ENCODE measurements at places on chromosomes 11 and 22.

DNA sequence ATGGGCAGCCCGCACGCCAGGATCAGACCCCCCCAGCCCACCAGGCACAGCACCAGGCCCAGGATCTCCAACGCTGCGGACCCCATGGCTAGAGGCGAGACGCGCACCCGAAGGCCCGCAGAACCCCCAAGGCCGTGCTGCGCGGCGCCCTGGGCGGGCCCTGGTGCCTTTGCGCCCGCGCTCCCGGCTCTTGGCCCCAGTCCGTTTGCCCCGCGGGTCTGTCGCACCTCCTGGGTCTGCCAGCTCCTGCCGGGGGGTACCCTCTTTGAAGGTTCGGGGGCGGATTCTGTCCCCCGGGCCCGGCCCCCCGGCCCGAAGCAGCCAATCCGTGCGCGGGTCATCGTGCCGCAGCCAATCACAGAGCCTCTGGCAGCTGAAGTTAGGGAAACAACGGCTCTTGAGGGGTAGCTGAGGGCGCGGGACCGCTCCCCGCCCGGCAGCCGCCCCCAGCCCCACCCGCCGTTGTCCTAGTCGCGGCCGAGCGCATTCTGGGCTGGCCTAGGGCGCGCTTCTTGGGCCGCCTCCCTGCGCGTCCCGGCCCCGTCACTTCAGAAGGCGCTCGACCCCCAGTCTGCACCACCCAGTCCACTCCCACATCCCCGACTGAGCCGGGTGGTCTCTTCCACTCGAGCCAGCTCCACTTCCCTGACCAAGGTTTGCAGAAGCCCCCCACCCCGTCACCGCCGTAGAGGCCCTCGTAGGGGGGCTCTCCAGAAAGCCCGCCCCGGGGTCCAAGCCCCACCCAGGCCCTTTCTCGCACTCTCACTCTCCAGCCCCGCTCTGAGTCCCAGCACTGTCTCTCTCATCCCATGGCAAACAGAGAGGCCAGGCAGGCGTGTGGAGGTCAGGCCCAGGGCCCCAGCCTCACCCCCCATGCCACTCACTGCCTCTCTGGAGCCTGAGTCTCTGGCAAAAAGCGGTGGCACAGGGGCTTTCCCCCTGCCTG, at the start of gene CLDN5:
TSS of gene CLDN5 (minus strand) at position 241 of the 946 bp plus-strand sequence. CDS start at position 86, 155 bp downstream.
- no peak for DNase-seq

DNA sequence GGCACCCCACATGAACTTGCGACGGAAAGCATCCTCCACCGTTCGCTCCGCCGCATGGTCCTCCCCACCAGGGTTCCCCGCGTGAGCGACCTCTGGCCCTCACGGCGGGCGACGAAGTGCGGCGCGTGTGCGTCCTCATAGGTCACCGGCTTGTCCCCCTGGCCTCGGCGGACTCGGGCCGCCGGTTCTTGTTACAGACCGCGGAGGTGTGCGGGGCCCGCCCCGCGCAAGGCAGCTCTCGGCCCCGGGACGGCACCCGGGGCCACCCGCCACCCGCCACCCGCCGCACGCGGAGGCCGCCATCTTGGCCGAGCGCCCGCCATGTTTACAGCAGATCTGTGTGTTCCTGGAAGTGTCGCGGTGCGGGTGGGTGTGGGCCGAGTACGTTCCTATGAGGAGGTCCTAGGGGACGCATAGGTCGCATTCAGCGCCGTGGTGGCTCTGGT, 3.5 kb upstream of the IFITM2 start:
- no peak for DNase-seq

- no peak for DNase-seq
These were observed 2.9 kb downstream of the POGLUT3 start for GRCh38 chr11:108495326-108495725.

GRCh38 chr11:74141241-74141695, 29.5 kb downstream of the C2CD3 start:
- no peak for DNase-seq

DNA sequence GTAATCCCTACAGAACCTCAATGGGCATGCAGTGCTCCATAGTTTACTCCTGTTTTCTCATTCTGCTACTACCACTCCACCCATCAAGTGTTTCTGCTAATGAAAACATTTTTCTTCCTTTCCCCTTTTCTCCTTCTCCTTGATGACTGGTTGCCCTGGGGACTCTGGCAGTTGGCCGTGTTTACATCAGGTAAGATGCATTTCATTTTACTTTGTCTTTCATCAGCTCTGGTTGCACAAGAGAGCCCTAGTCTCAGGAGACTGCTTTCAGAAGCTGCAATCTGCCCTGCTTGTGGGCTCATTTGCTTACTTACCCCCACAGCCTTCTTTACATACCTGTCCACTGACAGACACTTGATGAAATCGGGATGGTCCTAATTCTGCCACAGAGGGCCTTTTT, 19.6 kb upstream of the LIMK2 start:
- no peak for DNase-seq

GRCh38 chr22:21594865-21595452, 27.4 kb downstream of the UBE2L3 start:
- DNase-seq: no peak

GRCh38 chr11:1827095-1827813, 7.5 kb upstream of the SYT8 start:
- peak; percentile 76 for DNase-seq

DNA sequence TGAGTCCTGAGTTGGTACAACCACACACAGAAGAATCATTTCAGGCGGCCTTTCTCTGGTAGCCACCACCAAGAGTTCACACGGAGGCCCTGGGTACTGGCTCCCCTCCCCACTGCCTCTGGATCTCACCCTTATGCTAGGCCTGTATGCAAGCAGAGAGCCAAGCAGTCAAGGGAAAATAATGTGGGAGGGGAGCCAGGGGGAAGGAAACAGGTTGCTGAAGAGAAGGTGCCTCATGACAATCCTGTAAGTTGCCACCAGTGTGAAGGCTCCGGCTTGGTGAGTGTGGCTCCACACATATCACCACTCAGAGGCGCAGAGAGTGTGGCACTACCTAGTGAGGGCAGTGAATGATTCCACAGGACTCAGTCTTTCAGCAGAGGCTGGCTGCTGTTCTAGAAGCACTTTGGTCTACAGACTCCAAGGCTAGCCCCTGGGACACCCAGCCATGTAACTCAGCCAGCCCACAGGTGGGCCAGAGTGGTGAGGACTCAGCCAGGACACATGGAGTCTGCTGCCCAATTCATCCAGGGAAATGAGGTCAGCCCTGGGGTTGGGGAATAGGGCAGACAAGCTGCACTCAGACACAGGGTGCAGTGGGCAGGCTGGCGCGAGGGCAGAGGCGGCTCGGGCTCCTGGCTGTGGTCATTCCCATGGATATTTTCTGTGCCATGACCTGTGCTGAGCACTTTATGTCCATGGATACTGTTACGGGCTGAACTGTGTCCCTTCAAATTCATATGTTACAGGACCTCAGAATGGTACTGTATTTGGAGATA, 49.0 kb upstream of the SERPIND1 start:
- no peak for DNase-seq

- no peak for DNase-seq
These were observed 91.2 kb downstream of the PIWIL4 start for GRCh38 chr11:94658386-94658785.

DNA sequence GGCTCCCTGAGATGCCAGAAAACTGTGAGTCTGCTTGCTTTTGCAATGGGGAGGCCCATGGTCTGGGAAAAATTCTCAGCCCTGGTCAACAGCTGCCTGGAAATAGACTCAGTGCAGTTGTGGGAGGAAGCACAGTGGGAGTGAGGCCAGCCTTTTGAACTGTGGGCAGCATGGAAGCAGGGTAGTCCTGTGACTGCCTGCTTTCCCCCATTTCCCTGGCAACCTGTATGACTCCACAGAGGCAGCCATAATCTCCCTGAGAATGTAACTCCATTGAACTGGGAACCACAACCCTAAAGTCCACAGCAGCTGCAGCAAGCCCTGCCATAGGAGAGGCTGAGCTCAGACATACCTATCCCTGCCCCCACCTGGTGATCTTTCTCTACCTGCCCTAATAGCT, 494.6 kb upstream of the FAT3 start:
- no peak for DNase-seq

GRCh38 chr22:20107471-20107901, 8.4 kb upstream of the RANBP1 start:
- no peak for DNase-seq

GRCh38 chr11:68295940-68296339, 16.5 kb upstream of the LRP5 start:
- no peak for DNase-seq

Measured in RPMI8226 (cell line).